ENCODE measurements at places on chromosomes 3 and 15.

GRCh38 chr3:36408146-36408545, 27.8 kb downstream of the STAC start:
- DNase-seq: no peak

DNA sequence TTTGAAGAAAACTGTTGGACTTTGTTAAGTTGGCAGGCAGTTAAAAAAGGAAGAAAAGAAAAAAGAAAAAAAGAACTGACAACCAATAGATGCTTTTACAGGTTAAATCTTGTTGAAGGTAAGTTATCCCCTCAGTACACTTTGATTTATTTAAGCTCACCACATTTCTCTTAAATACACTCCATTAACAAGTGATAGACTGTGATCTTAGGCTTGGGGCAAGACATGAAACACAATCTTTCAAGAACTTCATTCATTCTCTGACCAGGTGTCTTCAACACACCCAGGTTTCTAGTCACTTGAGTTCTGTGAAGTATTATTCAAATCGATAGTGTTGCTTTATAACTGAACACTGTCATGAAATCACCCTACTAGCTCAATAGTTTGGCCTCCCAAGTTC, 751.9 kb downstream of the ROBO1 start:
- no peak for DNase-seq

GRCh38 chr3:114323546-114324254, 29.9 kb downstream of the TIGIT start:
- DNase-seq: no peak

GRCh38 chr3:46713898-46714552, 3.6 kb downstream of the PRSS50 start:
- DNase-seq: peak; percentile 55

- no peak for DNase-seq
These were observed 30.2 kb downstream of the LYSMD4 start for GRCh38 chr15:99702895-99703602.

- no peak for DNase-seq
These were observed 367.6 kb upstream of the NDN start for GRCh38 chr15:24054547-24055245.

DNA sequence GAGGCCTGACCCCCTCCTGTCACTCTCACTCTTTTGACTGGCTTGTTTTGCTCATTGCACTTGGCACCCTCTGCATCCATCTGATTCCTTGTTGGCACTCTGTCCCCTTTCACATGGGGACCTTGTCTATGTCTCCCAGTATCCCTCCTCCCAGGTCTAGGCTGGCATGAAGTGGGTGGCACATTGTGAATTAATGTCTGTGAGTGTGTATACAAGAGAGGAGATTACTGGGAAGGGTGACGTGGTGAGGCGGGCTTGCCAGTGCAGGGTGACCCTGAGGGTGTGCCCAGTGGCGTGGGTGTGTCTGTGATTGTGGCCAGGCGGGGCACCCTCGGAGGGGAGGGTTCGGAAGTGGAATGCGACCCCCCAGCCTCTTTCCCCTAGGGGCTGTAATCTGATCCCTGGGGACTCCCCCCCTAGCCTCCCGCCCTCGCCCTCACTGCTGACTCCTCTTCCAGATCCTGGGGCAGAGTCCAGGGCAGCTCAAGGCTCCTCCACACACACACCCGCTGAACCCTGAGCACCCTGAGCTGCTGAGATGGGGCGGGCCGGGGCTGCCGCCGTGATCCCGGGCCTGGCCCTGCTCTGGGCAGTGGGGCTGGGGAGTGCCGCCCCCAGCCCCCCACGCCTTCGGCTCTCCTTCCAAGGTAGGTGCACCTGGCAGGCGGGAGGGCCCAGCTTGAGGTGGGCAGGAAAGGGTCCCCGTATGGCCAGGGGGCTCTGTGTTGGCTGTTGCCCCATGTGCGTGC, at the start of gene SEMA3B:
Gene SEMA3B (plus strand): TSS at position 445 of the 749 bp plus-strand sequence. CDS start 94 bp downstream, at position 539.
- DNase-seq: no peak

DNA sequence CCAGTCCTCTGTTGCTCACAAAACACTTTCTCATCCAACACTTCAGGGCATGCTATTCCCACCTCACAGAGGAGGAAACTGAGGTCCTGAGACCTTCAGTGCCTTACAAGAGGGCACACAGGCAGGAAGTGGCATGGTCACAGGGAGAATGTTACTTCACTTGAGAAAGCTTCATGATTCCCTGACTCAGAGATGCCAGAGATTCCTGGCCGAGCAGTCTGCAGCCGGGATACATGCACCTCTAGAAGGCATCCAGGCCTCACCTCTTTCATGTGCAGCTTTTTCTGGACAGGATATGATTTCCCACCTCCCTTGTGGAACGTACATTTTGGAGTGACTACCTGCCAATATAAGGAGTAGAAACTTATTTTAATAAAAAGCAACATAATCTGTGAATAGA, 2.8 kb upstream of the SST start:
- DNase-seq: no peak

DNA sequence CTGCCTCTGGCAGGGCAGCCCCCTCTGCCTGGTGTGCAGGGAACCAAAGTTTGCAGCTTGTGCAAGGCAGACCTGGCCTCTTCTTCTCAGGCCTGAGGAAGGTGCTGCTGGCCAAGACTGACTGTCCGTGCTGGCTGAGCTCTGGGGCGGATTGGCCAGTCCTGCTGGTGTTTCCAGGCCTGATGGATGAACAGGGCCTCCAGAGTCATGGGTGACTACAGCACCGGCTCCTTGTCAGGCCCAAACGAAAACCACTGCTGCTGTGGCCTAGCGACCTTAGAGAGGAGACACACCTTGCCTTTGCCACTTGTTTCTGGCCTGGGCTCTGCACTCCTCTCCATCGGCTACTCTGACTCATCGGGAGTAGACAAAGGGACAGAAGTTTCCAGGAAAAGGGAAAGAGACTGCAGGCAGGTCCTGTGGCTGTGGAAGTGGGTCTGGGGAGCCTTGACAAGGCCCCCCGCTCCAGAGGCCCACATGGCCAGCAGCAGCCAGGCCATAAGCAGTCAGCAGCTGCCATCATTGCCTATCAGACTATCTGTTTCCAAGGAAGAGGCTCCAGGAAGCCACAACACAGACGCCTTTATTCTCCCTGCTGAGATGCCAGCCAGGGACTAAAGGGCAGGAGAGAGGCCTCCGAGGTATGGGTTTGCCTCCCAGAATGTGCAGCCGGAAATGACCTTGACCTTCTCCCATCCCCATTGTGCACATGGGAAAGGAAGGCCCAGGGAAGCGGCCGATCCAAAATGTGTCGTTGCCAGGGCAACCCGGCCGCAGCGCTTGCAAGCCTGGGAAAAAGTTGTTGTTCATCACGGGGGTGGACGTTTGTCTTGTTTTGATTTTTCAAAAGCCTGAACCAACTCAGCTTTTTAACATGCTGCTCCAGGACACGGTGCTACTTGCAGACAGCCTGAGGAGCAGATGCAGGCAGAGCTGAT, 160.5 kb downstream of the CHSY1 start:
- DNase-seq: no peak

DNA sequence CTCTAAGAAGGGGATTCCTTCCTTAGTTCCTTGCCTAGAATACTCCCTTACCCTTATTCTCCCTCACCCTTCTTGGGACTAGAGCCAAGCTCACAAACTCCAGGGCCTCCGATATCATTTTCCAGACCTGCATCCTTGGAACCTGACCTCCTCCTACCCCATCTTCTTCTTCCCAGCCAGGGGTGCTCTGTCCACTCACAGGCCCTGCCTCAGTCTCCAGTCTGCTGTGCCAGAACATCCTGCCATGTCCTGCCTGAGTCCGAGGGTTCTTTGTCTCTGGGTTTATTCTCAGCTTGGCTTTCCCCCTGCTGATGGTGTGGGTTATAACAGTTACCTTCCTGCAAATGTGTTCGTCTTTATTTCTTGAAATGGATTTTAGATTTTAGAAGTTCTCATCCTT, 59.9 kb upstream of the MCF2L2 start:
- no peak for DNase-seq

DNA sequence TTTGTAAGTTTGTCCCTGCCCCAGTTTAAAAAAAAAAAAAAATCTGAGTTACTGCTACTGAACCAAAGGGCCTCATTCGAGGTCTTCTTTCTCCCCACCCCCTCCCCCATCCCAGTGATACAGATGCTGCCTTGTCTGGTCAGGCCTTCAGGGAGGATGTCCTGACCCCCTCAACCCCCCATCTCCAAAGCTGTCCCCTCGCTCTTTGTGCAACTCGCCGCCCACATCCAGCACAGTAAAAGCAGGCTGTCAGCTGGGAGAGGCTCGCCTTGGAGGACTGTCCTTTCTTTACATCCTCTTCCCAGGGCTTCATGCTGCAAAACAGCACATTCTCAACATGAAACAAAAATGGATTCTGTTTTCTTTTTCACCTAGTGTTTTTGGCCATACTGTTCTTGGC, 133.4 kb downstream of the VGLL4 start:
- DNase-seq: no peak

Data from GM19239 (cell line).